ENCODE measurements at places on chromosomes 7 and 10.

DNA sequence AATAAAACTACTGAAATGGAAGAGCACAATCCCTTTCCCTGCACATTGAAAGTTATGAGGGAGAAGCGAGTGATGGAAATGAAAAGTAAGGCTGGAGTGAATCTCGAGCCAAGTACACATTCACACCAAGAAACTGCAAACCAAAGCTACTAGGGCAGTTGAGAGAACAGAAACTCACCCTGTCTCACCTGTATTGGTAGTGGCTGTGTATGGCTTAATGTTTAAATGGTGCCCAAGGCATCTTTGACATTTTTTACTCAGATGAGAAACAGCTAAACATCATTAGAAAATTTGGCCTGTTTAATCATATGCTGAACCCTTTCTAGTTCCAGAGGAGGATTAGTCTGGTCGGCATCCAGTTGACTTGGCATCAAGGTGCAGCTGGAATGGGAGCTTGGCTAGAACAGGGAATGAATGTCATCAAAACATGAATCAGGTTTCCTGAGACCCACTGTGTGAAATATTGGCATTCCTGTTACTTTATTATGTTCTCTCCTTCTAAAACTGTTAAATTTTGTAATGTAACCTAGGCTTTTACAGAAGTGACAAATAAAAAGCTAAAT lies 840.8 kb downstream of the GRM8 start:
- DNase-seq: no peak

DNA sequence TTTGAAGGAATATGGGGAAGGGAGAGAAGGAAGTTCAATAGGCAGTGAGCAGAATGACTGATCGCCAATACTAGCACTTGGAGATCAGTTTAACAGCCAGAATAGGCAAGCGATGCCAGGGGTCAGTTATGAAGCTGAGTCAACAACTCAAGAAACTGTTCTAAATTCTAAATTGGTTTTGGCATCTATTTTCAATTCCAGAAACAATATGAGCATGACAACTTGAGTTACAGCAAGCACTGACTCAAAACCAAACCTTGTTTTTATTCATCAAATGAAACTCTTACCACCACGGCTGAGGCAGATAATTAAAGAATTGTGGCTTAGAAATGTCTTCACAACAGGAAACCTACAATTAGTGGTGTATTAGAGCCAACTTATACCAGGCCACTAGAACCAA lies 180.5 kb upstream of the ASAH2 start:
- DNase-seq: peak; percentile 42

GRCh38 chr10:6563731-6564130 lies 16.3 kb downstream of the PRKCQ start:
- DNase-seq: no peak

DNA sequence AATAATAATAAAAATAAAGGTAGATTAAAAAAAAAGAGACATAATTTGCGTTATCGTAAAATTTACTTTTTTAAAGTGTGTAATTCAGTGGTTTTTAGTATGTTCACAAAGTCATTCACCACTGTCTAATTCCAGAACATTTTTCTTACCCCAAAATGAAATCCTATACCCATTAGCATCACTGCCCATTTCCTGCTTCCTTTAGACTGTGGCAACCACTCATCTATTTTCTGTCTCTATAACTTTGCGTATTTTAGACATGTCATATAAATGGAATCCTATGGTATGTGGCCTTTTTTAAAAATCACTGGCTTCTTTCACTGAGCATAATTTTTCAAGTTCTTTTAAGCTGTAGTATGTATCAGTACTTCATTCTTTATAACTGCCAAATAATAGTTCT lies 53.6 kb downstream of the KAT6B start:
- no peak for DNase-seq

DNA sequence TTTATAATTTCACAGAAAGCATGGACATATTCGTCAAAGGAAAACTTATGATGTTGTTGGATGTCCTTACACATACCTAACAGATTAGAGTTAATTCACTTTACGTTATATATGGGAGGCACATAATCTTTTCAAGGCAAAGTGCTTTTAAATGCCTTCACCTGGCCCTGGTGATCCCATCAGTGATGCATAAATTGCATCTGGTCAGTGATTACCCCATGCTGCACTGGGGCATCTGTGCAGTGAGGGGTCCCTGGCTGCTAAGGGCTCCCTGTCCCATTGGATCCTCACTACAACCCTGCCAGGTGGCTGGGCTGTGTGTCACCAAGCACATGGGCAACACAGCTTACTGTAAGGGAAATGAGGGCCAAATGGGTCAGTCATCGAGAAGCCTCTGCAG lies 441.1 kb downstream of the RPS24 start:
- DNase-seq: no peak

DNA sequence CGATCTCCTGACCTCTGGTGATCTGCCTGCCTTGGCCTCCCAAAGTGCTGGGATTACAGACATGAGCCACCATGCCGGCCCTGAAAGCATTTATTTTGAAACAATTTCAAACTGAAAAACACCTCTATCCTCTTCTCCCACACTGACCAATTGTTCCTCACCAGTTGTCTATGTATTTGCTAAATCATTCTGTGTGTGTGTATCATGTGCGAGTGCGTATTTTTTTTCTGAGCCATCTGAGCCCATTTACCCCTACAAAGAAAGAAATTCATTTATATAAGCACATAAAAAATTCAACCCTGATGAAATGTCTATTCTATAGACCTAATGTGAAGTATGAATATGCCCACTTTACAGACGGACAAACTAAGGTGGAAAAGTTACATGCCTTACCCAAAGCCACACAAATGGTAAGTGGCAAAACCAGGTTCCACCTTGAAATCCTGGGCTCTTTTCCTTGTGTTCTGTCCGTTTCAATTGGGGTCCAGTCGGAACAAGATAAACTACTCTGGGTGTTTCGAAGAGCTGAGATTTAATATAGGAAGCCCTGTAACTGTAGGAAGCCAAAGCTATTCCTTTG lies 46.8 kb downstream of the RBM17 start:
- DNase-seq: no peak

GRCh38 chr7:131898418-131898817 lies 342.0 kb upstream of the PODXL start:
- DNase-seq: peak; percentile 22

DNA sequence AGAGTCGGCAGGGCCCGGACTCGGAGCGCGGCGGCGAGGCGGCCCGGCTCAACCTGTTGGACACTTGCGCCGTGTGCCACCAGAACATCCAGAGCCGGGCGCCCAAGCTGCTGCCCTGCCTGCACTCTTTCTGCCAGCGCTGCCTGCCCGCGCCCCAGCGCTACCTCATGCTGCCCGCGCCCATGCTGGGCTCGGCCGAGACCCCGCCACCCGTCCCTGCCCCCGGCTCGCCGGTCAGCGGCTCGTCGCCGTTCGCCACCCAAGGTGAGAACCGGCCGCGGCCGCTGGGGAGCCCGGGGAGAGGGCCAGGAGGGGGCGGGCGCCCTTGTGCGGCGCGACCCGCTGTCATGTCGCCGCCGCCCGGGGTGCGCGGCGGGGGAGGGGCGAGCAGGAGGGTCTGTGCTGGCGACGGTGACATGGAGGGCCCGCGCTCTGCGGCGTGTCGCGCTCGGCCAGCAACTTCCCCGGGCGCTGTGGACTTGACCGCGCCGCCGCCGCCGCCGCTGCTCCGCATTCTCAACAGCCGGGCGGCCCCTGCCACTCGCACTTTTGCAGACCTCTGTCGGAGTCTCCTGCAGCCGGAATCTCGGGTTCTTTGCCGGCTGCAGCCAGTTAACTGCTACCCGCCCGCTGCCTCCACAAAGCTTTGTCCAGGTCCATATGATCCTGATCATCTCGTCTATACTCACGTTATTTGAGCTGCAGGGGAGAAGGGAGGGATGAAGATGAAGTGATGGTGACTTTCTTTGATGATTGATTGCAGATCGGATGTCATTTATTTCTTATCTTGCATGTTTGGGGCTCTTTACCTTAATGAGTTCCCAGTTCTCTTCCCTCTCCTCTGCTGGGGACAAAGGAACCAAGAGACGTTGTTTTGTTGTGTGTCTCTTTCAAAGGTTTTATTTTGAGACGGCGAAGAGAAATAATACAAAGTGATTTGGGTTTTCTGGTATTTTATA lies 869 bp downstream of the TRIM24 start:
- DNase-seq: peak; percentile 60

DNA sequence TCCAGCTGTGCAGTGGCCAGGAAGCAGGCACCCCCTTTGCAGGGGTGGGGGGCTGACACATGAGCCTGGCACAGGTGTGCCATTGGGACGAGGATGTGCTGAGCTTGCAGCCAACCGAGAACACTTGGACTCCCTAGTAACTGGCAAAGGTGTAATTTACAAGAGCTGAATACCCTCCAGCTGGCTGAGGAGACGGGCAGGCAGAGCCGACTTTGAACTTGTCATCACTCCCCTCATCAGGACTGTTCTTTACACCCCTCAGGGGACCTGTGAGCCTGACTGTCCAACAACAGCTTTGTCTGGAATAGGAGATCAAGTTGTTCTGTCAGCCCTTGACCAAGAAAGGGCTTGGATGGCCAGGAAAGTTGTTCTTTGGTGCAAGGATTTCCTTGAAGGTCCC lies 61.2 kb downstream of the CDH23 start:
- no peak for DNase-seq

DNA sequence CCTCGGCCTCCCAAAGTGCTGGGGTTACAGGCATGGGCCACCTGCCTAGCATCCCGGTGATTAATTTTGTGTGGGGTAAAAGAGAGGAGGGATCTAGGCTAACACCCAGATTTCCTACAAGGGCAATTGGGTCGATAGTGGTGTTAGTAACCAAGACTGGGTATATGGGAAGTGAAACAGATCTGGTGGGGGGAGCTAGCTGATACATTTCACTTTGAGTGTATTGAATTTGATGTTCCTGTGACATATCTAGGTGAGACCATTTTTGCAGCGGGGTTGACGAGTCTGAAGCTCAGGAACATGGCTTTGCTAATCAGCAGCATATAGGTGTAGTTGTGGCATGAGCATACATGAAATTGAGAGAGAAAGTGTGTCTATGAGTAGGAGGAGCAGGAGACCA lies 12.0 kb downstream of the CLCN1 start:
- DNase-seq: peak; percentile 12

- no peak for DNase-seq
Observed at GRCh38 chr10:35762311-35763030, 120.4 kb upstream of the FZD8 start.

- no peak for DNase-seq
Observed at GRCh38 chr10:37496061-37496460, 361.3 kb downstream of the ZNF248 start.

GRCh38 chr7:69190763-69191162 lies 407.5 kb upstream of the AUTS2 start:
- no peak for DNase-seq

DNA sequence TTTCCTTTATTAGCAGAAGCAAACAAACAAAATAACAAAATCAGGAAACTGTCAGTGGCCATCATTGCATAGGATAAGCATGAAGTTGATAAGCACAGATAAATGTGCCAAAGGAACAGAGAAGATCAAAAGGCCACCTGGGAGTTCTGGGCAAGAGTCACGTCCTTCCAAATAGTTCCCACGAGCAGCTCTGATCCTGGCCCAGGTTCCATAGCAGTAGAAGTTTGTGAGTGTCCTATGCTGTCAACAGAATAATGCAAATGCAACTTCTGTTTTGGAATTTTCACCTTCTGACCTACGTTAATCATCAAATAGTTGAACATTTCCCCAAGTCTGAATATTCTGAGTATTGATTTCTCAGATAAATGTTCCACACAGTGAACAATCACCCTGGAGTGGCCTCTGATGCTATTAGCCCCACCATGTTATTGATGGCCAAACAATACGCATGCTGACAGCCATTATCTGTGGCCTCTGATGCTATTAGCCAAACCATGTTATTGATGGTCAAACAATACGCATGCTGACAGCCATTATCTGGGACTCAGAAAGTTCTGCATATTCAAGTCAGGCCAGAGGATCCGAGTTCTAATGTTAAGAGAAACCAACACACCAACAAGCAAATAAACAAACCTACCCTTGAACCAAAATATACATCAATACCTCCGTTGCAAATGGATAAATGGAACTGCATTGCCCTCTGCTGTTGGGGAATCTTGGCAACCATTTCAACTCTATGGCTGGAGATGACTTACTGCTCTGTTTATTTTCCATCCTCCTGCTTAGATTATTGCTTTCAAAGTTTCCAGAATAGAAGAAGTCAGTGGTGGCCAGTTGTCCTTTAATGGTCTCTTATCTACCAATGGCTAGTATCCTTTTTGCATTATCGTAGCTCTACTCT lies 63.3 kb downstream of the MRC1 start:
- peak; percentile 55 for DNase-seq

GRCh38 chr7:74216361-74216761 lies 6.6 kb downstream of the LAT2 start:
- peak; percentile 17 for DNase-seq

GRCh38 chr7:28785041-28785995 lies 172.8 kb downstream of the TRIL start:
- DNase-seq: no peak

GRCh38 chr7:48360574-48360973 lies 189.3 kb downstream of the ABCA13 start:
- no peak for DNase-seq

DNA sequence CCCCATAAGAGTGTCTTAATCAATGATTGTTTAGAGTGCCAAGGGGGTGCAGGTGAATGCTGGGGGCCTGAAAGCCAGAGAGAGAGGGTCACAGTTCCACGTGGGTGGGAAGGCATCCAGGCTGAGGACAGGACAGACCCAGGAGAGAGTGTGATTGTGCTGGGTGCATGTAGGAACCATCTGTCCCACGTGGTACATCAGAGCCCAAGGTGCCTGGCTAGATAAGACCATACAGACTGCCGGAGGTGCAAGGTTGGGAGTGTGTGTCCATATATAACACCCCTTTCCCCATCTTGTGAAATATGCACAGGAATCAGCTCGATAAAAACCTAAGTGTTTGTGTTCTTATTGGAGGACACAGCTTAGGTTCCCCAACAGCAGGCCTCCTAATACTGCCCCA lies 85.5 kb downstream of the WIPF3 start:
- no peak for DNase-seq

- DNase-seq: no peak
Observed at GRCh38 chr10:8913720-8914119, 859.2 kb downstream of the GATA3 start.

DNA sequence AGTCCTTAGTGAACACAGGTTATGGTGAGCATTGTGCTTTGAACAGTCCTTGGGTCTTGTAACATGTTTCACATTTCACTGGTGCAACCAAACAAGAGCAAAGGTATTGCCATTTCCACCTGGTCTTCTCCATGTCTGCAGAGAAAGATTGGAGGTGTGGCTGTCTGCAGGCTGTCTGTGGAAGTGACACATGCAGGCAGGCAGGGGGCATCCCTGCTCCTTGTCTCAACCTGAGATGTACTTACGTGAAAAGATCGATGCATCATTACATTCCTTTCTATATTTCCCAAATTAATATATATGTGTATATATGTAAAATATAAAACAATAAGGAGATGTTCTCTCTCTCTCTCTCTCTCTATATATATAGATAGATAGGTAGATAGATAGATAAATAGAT lies 54.3 kb downstream of the LRRC18 start:
- DNase-seq: no peak

- no peak for DNase-seq
Observed at GRCh38 chr10:47092831-47093230, 181.6 kb downstream of the PTPN20 start.

DNA sequence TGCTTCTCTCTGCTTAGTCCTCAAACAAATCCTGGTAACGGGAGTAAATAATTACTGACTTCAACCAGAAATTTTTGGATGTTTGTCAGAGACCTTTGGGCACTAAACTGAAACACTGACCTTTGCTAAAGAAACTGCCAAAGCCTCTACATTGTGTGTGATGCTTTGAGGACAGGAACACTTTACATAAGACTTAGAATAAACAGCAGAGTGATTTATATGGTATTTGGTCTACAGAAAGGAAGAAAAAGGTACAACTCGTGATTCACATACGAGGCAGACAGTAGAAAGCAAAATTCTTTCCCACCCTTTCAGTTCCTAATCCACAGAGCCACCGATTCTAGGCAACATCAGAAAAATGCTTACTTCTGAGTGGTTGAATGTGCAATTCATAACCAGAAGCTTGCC lies 59.8 kb downstream of the SLC16A12 start:
- DNase-seq: no peak

Measured in suppressor macrophage treated with lipopolysaccharide for 4 hours (primary cell).